NCI-H526 (cell line): ENCODE measurements at places on chromosomes 16 and 17.
A peak's percentile ranks its signal among the peaks of the same experiment; 100 is the strongest.

- DNase-seq: peak; percentile 87
Measured at GRCh38 chr17:43994272-43995149, 9.9 kb upstream of the NAGS start.

DNA sequence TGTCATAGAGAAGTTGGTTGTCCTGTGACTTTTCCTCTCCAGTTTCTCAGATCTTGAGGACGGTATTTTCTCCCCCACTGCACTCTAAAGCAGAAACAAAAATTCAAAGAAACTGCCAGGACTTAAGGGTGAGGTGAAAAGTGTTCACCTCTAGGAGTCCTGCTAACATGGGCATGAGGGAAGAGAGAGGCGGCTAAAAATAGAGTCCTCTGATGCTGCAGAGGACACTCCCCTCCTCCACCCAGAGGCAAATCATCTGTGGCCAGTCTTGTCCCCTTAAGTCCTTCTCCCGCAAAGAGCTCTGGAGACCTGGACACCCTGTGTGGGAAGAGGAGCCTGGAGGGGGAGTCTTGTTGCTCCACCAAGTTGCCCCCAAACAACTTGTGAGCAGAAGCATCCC lies 4.7 kb upstream of the DDX19A start:
- no peak for DNase-seq

DNA sequence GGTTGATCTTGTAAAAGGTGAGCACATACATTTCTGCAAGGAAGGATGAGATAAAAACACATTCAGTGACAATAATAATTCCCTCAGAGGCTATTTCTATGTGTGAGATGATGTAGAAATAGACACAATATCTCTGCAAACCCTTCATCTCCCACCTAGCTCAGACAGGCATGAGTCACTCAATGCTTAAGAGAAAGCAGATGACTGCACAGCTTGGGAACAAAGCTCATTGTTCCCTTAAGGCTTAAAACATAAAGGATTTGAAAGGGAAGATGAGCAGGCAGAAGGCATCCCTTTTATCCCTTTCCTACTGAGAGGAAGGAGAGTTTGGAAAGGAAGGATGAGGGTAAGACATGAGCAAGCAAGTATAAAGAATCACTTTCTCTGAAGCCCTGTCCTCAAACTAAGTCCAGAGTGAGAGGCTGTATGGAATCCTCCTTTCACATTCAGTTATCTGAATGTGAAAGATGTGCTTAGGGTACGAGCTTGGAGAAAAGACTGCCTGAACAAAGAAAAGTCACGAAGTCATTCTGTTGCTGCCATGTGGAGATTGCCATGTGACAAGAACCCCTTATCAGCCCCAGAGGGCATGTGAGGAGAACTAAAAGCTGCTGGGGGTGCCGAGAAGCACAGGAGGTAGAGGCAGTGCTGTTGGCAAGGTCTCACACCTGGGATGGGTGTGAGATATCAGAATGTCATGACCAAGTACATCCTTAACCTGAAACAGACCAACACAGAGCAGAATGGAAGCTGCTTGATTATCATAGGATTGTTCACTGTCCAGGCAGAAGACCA lies 58.2 kb downstream of the CNTNAP4 start:
- no peak for DNase-seq

DNA sequence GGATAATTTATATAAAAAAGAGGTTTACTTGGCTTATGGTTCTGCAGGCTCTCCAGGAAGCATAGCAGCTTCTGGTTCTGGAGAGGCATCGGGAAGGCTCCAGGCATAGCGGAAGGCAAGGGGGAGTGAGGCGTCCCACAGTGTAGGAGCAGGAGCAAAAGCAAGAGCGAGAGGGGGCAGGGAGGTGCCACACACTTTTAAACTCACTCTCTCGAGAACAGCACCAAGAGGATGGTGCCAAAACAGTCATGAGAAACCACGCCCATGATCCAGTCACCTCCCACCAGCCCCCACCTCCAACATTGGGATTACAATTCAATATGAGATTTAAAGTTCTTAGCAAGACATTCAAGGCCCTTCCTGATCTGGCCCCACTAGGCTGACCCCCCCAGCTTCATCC lies 50.0 kb upstream of the LGALS9 start:
- DNase-seq: no peak

DNA sequence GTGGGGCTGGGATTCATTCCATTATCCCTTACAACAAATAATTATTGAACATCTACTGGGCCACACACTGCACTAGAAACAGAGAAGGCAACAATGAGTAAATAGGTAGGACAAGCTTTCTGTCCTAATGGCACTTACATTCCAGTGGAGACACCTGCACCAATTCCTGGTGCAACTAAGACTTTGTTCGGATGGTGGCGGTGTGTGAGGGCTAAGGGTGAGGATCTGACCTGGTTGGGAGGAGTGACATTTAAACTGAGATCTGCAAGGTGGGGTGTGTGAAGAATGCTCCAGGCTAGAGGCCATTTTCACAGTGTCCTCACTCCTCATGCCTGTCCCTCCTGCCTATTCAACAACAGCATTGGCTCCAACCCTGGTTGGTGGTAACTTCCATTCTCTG lies 510.0 kb downstream of the XYLT1 start:
- DNase-seq: no peak

GRCh38 chr16:30085247-30085646 lies 6.5 kb downstream of the TBX6 start:
- no peak for DNase-seq

DNA sequence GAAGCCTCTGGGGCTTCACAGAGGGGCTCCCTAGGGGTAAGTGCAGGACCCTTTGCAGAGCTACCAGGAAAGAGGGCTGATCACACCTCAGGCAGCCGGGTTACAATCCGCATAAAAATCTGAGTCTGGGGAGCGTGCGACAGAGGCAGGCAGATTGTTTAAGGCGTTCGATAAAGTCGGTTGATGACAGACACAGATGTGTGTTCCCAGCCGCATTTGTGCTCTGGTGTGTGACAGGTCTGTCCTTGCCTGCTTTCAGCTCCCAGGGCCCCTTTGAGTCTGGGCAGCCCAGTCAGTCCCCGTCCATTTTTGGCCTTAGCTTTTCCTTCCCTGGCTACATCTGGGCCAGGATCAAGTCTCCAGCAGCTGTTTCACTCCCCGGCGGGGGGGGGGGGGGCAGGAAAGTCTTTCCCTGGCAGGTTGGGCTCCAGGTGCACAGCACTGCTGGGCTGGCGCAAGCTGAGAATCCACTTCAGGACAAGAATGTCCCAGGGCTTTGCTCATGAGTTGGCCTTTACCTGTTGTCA lies 1.3 kb upstream of the ZACN start:
- DNase-seq: peak; percentile 36

DNA sequence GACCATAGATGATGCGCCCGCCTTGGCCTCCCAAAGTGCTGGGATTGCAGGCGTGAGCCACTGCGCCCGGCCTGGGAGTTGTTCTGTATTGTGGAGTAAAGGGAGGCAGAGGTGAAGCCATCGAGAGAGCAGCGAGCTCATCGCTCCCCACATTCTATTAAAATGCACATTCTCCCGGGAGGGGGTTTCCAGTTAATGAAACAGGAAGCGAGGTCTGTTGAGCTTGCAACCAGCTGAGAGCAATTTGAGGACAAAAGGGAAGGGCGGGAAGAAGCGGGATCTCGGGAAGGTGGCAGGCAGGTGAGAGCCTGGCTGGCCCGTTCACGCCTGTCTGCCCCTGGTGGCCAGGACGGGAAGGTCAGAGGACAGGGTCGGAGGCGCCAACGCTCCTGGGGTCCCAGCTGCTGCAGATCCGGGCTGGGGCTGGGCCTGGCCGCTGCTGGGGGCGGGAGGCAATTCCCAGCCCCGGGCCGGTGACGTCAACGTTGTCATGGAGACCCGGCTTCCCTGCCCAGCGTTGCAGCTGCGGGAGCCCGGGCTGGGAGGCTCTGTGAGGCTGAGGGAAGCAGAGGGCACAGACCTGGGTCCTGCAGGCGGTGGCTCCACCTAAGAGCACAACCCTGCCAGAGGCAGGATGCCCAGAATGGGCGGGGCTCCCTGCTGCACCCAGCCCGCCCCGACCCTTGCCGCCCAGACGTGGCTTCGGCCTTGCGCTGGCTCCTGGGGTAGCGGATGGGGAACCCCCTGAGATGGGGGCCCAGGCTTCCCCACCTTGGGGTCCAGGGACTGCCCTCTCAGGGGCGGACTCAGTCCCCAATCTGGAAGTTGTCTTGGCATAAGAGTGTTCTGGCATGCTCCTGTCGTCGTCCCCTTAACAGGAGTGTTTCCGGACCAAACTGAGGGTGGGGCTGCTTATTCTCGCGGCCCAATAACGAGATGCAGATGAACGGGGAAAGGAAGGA lies 48.7 kb upstream of the PLCG2 start:
- DNase-seq: peak; percentile 88

GRCh38 chr17:50482516-50482915 lies 3.9 kb downstream of the RSAD1 start:
- peak; percentile 87 for DNase-seq

DNA sequence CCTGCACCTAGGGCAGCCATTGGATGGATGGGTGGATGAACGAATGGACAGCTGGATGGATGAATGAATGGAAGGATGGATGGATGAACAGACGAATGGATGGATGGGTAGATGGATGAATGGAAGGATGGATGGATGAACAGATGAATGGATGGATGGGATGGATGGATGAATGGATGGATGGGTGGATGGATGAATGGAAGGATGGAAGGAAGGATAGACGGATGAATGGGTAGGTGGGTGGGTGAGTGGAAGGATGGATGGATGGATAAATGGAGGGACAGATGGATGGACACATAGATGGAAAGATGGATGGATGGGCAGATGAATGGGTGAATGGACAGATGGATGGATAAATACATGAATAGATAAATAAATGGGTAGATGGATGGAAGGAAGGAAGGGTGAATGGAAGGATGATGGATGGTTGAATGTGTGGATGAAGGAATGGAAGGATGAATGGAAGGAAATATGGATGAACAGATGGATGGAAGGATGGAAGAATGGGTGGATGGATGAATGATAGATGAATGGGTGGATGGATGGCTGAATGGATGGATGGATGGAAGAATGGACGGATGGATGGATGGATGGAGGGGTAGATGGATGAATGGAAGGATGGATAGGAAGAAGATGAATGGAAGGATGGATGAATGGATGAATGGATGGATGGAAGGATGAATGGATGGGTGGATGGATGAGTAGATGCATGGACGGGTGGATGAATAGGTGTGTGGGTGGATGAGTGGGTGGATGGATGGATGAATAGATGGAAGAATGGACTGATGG lies 15.4 kb downstream of the SRL start:
- no peak for DNase-seq

DNA sequence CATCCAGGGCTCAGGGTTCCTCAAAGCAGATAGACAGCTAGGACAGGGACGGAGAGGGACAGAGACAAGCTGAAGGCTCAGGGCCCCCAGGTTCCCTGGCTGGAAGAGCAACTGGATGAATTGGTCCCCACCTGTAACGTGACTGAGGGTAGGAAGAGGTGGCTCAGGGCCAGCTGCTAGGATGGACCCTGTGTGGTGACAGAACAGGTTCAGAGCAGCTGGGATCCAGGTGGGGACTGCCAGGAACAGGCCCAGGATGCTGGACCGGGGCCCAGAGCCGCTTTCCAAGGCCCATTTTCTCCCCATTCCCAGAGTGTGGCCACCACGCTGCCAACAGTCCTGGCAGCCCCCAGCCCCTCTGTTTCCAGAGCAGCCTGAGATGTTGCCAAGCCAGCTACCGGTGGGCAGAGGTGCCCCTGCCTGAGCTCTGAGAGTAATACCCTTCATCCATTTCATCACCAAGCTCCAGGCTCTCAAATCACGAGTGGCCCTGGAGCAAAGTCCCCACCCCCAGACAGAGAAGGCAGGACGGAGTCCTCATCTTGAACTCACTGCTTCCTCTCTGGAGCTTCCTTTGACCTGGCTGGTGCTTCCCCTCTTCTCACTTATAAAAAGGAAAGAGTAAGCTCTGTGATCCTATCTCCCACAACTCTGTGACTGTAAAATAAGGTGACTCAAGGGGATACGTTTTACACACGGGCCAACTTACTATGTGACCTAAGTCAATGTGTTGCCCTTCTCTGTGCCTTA lies 79.6 kb downstream of the TMEM132E start:
- DNase-seq: no peak

- DNase-seq: no peak
Measured at GRCh38 chr16:23807028-23807427, 28.8 kb upstream of the PRKCB start.
